ENCODE measurements at places on chromosomes 1 and 21. TPM values are rescaled to one million over a fixed set of nuclear protein-coding genes. Genes with fewer than 3 reads are reported as not detected.

The FABP3 gene
- total RNA-seq: not detected

The SELP gene
- total RNA-seq: 0.18 TPM

The KRTAP6-2 gene
- not detected for total RNA-seq

The NIPAL3 gene
- 44.2 TPM for total RNA-seq

The GBP4 gene
- total RNA-seq: 69.7 TPM

The CD34 gene
- 0.06 TPM for total RNA-seq

All from activated CD8-positive, alpha-beta memory T cell treated with anti-CD3 and anti-CD28 coated beads, Interleukin-2, amount 10 ng/mL, durations not matched to agents 7 days and 5 days (primary cell).